ENCODE measurements at places on chromosomes 16 and 17.

GRCh38 chr17:1374431-1375177, 25.4 kb downstream of the YWHAE start:
- DNase-seq: no peak

DNA sequence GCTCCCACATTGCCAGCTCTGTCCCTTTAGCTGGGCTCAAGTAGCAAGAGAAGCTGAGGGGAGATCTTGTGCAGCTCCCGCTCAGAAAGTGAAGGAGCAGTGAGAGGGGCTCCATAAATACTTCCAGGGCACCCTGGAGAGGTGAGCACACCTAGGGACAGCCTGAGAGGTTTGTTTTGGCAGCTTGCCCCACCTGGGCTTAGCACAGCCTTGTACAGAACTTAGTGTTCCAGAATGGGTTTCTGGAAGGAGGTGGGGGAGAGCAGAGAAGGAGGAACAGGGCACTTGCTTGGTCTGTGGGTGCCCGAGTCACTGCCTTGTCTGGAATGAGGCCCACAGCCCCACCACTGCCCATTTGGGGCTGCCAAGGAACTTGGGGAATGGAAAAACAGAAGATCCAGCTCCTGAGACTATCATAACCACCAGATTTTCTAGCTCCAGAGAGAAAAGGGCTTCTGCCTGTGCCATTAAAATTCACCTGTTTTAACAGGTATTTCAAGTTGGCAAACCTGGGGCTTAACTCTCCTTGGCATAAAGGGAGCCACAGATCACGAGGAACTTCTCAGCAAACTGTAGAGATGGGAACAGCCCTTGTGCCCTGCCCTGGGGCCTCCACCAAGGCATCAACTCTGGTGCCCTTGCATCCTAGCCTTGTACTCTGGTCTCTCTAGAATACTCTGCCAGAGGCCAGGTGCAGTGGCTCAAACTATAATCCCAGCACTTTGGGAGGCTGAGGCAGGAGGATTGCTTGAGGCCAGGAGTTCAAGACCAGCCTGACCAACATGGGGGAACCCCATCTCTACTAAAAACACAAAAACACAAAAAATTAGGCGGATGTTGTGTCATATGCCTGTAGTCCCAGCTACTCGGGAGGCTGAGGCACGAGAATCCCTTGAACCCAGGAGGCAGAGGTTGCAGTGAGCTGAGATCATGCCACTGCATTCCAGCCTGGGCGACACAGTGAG, 1.9 kb downstream of the PRR15L start:
- DNase-seq: no peak

GRCh38 chr17:2067608-2068024, 12.7 kb downstream of the HIC1 start:
- no peak for DNase-seq

GRCh38 chr17:28515518-28515917, 9.4 kb downstream of the FOXN1 start:
- no peak for DNase-seq

DNA sequence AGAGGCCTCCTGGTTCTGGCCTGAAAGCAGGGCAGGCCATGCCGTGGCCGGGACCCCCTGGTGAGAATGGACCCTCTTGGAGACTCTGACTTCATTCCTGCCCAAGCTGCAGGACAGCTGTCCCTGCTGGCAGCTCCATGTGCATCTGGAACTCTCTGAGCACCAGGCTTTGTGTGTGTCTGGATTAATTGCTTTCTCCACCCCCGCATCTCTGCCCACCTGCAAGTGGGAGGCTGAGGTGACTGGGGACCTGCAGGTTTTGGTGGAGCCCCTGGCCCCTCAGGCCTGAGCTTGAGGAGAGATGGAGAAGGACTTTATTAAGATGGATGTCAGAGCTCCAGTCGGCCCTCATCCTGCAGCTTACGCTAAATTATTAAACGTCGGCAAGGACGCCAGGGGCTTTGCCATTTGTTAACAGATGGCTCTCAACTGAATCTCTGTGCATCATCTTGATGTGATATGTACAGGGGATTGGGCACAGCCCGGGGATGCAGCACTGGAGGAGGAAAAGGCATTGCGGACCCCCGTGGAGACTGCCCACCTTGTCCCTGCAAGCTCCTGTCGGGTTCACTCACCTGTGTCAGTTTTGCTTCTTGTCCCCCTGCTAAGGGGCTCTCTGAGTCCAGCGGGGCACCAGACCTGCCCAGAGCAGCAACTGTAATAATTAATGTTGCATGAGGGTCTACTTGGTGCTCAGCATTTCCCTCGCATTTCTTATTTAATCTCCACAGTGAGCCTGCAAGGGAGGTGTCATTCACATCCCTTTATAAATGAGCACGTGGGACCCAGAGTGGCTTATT, 154.1 kb upstream of the RPL38 start:
- DNase-seq: no peak

DNA sequence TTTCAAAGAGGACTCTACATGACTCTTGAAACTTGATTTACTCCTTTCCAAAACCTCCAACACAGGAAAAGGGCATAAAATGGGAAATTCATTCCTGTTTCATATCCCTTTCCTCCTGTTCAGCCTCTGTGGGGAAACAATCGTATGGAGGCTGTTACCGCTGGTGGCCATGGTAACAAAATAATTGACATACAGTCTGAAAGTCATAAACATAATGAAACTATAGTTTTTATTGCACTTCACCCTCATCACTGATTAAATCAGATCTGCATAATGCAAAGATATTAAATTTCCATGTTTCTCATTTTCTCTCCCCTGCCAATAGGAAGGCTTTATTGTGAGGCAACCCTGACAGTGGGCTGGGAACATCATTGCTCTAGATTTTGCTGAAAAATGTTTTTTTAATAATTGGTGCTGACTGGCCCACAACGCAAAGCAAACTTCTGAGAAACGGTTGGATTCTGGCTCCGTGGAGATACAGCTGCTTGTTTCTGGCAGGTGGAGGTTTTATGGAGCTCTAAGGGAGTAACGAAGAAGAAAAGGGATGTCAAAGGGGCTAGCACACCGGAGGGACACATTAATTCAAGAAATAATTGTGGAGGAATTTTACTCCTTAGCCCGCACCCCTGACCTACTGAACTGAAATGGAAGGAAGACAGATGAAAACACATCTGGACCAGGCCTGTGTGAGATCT, 154.2 kb upstream of the SHISA6 start:
- no peak for DNase-seq
